Fibroblast of mammary gland (primary cell): ENCODE measurements at places on chromosomes 13 and 19.

- no peak for DNase-seq
Measured at GRCh38 chr19:32555786-32556185, 25.2 kb upstream of the PDCD5 start.

GRCh38 chr19:14467391-14467790 lies 7.8 kb downstream of the PTGER1 start:
- no peak for DNase-seq

GRCh38 chr13:98801626-98802418 lies 49.4 kb upstream of the SLC15A1 start:
- DNase-seq, result no peak

GRCh38 chr13:80430561-80430960 lies 89.6 kb upstream of the SPRY2 start:
- peak; percentile 35 for DNase-seq

GRCh38 chr13:43191546-43191945 lies 168.2 kb downstream of the DNAJC15 start:
- DNase-seq, result no peak

DNA sequence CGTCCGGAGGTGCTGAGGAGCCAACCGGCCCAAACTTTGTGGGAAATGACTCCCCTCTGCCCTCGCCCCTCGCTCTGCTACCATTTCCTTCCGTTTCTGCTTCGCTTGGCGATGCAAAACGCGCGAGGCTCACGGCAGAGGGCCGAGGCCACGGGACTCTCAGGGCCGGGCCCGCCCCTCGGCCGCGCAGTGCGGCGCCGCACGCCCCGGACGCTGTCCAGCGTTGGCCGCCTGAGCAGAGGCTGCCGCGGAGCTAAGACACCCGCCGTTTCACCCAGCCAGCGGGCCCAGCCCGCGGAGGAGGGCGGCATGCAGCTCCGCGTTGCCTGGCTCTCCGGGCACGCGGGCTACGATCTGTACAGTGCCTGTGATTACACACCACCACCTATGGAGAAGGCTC lies 2.1 kb upstream of the ZNF578 start:
- no peak for DNase-seq

GRCh38 chr13:28586439-28587173 lies 72.3 kb upstream of the POMP start:
- no peak for DNase-seq

GRCh38 chr19:46713781-46714443 lies 3.0 kb downstream of the PRKD2 start:
- DNase-seq, result peak; percentile 70

DNA sequence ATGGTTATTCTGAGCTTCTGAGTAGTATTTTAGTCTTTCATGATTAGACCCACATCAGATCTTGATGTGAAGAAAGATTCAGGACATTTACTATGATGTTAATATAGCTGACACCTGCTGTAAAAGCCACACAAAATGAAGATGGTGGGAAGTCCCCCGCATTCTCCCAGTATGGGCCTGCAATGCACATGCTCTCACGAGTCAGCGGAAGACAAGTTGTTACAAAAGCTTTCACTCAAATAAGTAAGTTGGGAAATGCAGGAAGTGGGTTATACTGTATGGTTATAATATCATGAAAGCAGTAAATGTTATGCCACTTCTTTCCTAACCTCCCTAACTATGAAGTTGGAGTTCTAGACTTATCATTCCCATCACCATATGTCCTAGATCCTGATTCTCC lies 171.9 kb downstream of the KLF5 start:
- peak; percentile 11 for DNase-seq

DNA sequence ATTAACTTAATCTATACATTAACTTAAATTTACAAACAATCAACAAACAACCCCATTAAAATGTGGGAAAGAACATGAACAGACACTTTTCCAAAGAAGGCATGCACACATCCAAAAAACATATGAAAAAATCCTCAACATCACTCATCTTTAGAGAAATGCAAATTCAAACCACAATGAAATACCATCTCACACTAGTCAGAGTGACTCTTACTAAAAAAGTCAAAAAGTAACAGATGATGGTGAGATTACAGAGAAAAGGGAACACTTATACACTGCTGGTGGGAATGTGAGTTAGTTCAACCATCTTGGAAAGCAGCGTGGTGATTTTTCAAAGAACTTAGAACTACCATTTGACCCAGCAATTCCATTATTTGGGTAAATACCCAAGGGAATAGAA lies 759.2 kb upstream of the SLITRK1 start:
- DNase-seq, result peak; percentile 54

DNA sequence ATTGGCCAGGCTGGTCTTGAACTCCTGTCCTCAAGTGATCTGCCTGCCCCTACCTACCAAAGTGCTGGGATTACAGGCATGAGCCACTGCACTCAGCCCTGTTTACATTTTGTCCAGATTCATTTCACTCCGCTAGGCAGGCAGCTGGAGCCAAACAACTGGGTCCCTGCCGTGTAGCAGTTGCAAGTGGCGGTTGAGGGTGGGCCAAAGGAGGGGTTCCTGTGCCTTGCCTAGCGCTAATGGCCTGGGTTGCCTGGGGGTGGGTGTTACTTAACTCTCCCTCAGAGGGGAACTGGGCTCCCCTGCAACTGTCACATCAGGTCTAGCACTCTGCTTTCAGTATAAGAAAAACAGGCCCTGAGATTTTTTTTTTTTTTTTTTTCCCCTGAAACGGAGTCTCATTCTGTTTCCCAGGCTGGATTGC lies 7.4 kb downstream of the ACP5 start:
- DNase-seq, result no peak

DNA sequence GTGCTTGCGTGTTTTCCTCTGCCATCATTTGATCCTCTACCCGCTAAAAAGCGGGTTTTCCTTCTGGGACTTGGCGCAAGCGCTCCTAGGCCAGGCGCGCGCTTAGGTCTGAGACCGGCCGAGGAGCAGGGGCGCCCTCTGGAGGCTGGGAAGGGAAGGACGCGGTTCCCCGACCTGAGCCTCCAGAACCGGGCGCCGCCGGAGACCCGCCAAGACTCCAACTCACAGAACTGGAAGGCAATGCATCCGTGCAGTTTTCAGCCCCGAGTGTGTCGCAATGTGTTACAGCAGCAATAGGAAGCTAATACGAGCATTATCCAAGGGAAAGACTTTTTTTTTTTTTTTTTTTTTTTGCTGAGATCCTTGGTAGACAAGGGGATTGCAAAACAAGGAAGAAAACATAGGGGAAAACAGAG lies 190.9 kb downstream of the COL4A1 start:
- DNase-seq, result peak; percentile 79

DNA sequence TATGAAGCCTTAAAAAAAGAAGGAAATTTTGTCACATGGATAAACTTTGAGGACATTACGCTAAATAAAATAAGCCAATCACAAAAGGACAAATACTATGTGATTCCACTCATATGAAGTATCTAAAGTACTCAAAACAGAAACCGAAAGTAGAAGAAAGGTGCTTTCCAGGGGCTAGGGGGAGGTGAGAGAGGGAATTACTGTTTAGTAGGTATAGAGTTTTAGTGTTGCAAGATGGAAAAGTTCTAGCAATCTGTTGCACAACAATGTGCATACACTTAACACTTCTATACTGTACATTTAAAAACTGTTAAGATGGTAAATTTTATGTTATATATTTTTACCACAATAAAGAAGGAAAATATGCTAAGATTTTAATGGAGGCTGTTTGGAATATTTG lies 83.0 kb downstream of the POLR1D start:
- DNase-seq, result no peak

DNA sequence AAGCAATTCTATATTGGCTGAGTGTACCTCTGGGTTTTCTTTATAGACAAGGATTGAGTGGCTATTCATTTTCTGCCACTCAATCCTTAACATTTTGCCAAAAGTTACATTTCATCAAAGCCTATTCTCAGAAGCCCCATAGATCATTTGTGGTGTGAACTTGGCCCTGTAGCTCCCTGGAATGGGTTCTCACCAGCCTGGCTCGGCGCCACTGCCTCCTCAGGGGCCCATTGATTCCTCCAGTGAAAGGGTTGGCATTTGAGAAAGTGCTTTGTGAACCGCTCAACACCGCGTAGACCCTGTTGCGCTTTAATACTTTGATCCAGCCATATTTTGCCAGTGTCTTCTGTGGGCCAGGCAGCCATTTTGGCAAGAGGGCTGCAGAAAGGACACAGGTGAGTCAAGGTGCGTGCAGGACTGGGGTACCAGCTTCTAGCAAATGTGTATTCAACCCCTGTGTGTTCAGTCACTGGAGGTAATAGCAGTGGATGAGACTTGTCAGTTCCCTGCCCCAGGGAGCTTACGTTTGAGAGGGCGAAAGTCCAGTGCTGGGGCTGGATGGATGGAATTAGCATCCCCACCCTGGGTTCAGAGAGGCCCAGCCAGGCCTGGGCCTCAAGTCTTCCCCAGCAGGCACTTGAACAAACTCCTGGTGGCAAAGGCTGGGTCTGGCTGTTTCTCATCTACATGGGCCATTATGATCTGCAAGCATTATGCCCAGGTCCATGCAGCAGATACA lies 3.8 kb downstream of the RAB8A start:
- no peak for DNase-seq

GRCh38 chr19:14677464-14677863 lies 2.8 kb upstream of the ADGRE3 start:
- no peak for DNase-seq

DNA sequence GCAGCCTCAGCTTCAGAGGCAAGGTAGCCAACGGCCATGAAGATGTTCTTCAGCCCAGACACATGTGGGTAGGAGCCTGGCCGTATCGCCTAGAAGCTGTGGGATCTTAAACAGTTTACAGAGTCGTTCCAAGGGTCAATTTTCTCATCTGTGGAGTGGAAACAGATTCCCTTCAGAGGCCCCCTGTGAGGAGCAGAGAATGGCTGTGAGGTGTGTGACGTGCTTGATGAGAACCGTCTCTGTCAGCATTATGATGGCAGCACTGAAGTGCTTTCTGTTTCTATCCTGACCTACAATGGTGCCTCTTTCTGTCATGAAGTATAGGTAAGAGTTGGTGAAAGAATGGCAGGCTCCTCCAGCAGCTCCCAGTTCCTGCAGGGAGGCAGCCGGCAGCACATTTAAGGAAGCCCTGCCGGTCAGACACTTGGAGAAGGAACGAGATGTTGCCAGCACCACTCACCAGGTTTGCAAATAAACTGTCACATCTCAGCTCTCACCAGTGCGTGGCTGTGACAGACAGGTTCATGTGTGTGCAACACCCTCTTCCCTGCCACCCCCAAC lies 277.3 kb downstream of the FOXO1 start:
- no peak for DNase-seq

GRCh38 chr13:98557937-98558792 lies 18.7 kb downstream of the STK24 start:
- DNase-seq, result peak; percentile 63

DNA sequence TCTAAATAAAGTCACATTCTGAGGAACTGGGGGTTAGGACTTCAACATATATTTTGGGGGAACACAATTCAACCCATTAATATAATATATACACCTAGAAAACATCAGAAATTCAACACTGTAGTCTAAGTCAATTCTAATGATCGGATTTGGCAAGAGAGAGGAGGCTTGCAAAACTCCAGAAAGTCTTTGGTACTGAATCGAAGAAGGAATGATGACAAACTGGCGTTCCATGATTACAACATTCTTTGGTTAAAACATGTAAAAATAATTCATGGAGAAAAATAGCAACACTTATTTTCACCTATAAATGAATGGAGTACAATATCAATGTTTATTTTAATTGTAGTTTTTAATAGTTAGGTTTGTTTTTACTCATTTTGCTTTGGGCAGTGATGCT lies 62.4 kb downstream of the MBNL2 start:
- peak; percentile 73 for DNase-seq

DNA sequence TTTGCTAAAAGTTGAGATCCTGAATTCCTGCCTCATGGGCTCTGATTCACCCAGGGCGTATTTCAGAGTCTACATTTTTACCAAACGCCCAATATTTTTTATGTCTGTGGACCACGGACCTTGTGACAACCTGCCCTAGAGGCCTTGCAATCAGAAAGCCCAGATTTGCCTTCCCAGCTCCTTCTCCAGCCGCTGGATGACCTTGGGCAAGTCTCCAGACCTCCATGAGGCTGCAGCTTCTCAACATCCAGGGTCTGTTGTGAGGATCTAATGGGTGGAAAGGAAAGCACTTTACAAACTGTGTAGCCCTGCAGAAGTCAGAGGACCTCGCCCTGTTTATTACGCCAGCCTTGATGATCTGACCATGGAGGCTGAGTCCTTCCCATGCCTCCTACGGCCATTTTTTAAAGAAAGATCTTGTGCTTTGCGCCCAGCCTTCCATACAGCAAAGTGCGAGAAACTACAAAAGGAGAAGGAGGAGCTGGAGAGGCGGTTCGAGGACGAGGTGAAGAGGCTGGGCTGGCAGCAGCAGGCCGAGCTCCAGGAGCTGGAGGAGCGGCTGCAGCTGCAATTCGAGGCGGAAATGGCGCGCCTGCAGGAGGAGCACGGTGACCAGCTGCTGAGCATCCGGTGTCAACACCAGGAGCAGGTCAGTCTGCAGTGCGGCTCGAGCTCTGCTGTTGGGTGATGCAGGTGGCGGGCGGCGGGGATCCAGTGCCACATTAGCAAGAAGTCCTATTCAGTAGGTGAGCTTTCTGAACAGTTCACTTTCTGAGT lies 115.6 kb downstream of the SLC7A1 start:
- DNase-seq, result no peak

DNA sequence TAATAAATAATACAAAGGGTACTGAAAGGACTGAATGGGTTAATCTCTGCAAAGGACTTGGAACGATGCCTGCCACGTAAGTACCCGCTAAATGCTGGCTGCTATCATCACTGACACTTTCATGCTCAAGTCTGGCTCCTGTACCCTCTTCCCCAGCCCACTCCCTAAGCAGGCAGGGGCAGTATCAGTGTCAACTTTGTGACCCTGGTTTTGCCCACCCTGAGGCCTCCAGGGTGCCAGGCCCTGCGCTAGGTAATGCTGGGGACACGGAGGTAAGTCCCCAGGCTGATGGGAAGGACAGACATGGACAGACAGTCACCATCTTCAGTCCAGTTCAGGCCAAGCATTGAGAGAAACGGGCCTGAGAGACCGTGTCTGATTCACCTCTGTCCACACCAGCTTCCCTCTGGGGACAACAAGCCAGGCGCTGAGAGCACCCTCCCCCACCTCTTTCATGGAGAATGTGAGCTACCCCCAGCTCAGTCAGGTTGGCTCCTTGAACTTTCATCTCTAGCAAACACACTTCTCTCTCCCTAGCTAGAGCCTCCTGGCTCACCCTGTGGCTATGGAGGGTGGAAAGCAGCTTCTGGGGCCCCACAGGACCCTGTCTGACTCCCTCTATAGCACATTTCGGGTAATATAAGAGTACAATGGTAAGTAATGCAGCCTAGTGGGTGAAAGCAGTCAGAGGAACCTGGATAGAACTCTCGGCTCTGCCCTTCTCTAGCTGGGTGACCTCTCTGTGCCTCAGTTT lies 800 bp downstream of the ETFB start:
- peak; percentile 71 for DNase-seq

DNA sequence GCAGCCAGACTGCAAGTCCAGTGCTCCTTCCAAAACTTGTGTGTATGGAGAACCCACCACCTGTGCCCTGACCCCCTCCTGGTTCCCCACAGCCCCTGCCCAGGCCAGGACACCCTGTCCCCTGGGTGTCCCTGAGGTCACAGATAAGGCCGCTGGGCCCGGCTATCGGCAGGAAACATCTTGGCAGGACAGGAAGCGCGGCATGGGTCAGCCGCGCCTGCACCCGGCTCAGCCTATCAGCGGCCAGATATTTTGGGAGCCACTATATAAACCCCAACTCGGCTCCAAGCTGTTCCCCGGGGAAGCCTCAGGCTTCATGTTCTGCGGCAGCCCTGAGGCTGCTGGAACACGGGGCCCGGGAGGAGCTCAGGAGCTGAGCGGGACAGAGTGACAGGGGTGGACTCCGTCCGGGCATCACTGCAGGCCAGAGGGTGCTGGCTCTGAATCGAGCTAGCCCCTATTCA lies 60.8 kb downstream of the AP1M1 start:
- DNase-seq, result no peak
